ENCODE measurements at places on chromosomes 6 and 20.

DNA sequence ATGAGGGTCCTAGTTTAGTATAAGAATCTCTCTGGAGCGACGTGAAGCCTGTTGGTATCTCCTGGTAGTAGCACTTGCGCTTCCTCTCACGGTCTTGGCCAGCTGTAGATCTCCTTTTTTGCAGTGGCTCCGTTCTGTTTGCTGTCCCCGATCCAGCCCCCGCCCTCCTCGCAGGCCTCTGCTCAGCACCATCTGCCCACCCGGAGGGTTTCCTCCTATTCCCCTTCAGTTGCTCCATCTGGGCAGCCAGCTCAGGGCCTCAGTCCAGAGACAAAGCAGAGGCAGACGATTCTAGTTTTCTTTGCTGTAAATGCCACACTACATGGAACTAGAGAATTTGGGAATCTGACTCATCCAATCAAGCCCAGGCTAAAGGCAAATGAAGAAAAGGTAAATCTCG lies 126.6 kb downstream of the TIAM2 start:
- no peak for DNase-seq

DNA sequence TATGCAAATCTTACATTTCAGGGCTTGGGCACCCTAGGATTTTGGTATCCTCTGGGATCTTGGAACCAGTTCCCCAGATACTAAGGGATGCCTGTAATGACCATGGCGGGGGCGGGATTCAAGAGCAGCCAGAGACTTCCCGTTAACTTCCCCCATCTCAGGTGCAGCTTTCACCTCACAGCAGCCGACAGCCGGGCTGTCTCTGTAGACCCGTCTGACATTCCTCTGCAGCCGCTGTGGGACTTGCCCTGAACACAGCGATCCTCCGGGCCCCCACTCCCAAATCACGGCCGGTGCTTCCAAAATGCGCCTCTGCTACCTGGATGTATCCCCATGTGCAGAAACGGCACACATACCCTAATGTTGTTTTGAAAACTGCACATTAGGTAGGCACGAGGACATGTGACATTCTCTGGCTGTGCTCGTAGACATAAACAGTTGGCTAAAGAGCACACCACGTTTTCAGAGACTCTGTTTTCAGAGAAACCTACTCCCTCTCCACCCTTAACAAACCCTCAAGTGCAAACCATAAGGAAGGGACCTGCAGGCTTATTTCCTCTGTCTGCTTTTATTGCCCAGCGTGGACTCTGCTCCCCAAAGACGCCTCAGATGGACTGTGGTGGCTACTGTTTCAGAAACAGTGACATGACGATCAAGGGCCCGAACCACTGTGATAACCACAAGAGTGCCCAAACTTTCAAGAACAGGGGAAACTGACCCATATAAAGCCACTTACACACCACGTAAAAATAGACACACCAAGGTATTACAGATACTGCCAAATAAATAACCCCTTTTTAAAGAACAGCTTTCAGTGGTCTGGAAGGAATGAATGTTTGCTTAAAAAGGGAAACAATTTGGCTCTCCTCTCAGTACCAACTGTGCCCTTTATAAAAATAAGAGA lies 72.9 kb upstream of the FOXC1 start:
- no peak for DNase-seq

GRCh38 chr6:157941101-157941863 lies 40.4 kb upstream of the SYNJ2 start:
- no peak for DNase-seq

DNA sequence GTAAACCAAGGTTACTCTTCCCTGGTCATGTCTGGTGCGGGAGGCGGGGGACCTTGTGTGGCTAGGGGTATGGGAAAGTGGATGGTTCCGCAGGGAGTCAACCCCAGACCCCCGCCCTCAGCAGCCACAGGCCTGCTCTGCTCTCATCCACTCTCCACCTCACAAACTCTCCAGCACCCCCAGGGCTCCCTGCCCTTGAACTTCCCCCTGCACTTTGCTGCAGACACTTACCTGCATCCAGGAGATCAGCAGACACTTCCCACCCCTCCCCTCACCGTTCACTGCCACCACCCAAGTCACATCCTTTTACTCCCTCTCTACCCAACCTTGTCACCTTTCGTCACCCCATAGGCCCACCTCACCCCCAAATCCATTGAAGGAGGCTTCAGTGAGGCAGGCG lies 3.9 kb upstream of the RAET1L start:
- no peak for DNase-seq

GRCh38 chr6:144776031-144776819 lies 491.1 kb downstream of the UTRN start:
- no peak for DNase-seq

DNA sequence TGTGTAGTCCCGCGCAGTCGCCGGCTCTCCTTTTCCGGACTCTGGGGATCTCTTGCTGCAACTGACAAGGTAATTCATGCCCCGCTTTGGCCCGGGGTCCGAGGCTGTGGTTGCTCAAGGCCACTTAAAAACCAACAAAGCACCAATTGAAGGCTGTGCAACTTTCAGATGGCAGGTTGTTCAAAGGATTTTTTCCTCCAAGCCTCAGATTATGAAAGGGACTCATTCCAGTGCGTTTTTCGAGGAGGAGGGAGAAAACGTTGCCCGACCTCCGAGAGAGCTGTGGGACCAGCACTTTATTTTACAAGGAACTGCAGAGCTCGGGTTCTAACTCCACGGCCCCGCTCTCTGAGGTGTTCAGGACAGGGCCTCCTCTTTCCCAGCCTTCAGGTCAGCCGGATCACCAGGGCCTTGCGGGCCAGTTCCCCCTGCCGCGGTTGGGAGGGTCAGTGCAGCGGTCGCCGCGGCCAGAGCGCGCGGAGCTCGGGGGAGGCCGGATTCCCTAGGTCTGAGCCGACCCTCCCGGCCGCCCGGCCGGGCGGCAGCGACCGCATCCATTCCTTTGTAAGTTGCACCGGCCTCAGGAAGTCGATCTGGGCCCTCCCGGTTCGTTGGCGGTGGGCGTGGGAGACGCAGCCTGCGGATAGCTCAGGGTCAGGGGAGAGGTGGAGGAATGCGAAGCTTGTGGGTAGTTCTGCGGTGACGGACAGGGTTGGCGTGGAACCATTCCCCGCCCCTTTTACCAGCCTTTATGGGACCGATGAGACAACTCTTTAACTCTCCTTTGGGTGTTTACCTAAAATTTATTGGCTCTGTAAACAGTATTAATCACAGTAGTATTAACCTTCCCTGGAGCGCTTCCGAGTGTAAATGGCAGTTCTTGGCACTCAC lies 1.6 kb downstream of the UTRN start:
- peak; percentile 86 for DNase-seq

DNA sequence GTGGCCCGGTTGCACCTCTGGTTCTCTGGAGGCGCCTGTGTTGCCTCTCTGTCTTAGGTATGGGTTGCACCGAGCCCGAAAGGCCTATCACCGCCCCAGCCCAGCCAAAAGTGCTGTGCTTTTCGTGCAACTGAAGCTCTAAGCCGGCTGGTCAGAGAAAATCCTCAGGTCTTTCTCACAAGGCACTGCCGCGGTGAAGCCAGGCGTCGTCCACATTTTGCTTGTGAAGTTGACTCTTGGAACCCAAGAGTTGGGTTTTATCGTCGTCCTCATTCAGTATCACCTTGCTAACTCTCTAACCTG lies 726 bp upstream of the EMILIN3 start:
- DNase-seq: no peak

GRCh38 chr6:115485400-115485799 lies 575.3 kb downstream of the FRK start:
- DNase-seq: no peak

DNA sequence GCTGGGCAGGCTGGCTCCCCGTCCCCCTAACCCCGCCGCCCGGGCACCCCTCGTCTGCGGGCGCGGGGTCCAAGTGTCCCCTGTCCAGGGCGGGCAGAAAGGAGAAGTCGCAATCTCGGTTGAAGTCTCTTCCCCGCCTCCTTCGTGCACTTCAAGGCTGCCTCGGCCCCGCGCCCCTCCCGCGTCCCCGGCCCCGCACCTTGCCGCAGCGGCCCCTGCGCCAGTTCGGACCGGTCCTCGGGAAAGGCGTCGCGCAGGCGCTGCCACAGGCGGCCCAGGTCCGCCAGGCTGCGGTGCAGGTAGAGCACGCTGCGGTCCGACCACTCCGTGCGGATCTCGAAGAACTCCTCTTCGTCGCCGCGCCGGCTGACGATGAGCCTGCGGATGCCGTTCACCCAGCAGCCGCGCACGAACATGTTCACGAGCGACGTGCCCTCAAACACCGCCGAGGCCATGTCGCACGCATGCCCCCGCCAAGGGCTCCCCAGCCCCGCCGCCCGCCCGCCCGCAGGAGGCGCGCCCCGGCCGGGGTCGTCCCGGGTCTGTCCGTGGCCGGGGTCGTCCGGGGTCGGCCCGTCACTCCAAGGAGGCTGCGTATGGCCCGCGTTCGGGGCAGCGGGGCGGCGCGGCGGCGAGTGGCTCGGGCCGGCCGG lies at the start of gene PXDC1:
Gene PXDC1 (minus strand): TSS at position 637 of the 653 bp plus-strand sequence. CDS start 182 bp downstream, at position 455.
- no peak for DNase-seq

- no peak for DNase-seq
Observed at GRCh38 chr20:10665791-10666190, 8.0 kb downstream of the JAG1 start.

- no peak for DNase-seq
Observed at GRCh38 chr20:52655395-52655794, 316.8 kb upstream of the TSHZ2 start.

GRCh38 chr20:4532772-4533171 lies 188.9 kb upstream of the PRND start:
- DNase-seq: no peak

GRCh38 chr6:163776196-163776905 lies 361.8 kb downstream of the QKI start:
- no peak for DNase-seq

- no peak for DNase-seq
Observed at GRCh38 chr6:32110632-32111031, 1.5 kb upstream of the TNXB start.

GRCh38 chr20:56440346-56441007 lies 27.9 kb upstream of the RTF2 start:
- no peak for DNase-seq

DNA sequence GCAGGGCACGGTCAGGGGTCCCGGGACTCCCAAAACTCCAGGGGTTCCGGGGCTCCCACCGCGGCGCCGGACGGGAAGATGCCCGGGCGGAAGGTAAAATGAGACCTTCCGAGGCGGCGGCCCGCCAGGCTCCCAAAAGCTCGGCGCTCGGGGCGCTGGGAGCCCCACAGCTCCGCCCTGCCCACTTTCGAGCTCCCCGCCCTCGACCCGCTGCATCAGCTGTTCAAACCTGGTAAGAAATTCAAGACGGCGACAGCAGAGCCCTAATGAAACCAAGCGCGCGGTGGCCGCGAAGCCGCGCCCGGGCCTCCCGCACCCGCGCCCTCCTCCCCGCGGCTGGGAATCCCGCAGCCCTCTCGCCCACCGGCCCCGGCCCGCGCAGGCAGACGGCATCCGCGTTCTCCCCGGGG lies 369 bp downstream of the SLC4A11 start:
- DNase-seq: no peak

- DNase-seq: no peak
Observed at GRCh38 chr20:26214991-26215390, 518.3 kb upstream of the ZNF337 start.

DNA sequence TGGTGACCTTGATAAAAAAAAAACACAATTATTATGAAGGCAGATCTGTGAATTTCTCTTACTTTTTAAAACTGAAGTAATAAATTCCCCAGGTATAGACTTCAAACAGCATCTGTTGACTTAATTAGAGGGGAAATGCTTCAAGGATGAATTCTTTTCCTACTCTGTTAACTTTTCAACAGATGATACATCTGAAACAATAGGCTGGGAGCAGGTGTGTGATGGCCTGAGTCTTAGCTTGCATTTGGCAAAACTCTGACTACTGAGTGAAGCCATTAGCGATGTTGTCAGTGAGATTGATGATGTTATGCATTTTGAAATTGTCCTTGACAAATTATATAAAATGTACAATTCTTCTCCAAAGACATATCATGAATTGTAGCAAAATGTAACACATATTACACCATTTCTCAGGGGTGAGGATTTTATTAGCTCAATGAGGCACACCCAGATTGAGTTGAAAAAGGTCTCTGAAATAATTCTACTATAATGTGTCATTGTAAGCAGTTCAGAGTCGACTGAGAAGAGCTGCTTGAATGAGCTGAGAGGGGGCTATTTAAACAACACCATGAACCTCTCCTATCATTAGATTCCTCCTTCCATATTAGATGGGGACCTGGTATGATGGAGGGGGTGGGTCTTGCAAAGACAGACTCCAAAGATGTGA lies 39.6 kb upstream of the OGFRL1 start:
- no peak for DNase-seq

DNA sequence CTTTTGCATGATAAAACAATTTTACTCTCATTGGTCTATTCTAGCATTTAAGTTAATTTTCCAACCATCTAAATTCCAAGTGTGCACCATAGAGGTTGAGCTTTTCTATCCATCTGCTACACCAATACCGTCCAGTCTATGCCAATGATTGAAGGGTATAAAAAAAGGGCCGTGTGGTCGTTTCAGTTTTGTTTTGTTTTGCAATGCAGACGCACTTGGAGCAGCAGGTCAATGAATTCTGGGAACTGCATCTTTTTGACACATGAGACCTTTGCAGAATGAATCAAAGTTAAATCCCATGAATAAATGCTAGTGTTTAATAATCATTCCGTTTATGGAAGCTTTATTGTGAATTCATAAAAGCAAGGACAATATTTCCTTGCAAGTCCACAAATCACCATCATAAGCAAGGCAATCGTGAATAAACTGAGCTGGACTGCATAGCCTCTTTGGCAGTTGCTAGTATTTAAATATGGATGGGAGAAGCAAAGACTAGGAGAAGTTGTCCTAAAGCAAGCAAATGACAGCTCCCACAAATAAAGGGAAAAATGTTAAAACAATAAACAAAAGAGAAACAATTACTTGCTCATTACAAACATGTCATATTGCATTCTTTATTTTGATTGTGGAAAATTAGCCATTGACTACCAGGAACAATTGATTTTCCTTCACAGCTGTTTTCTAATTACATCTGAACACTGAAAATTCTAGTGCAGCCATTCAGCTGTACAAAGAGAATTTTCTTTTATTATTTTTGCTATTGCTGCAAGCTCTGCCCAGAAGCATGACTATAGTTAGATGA lies 649.7 kb upstream of the GJE1 start:
- no peak for DNase-seq

- no peak for DNase-seq
Observed at GRCh38 chr6:47413752-47414422, 63.7 kb upstream of the CD2AP start.

Data from osteocyte (in vitro differentiated cells).